ENCODE measurements at places on chromosomes 12 and 14. TPM values are rescaled to one million over a fixed set of nuclear protein-coding genes. Genes with fewer than 3 reads are reported as not detected.

The CRIP1 gene
- 42.4 TPM for total RNA-seq

The ORAI1 gene
- 25.6 TPM for total RNA-seq

The ARHGAP9 gene
- 0.52 TPM for total RNA-seq

The TSPAN11 gene
- 20.9 TPM for total RNA-seq

The PPM1H gene
- 0.35 TPM for total RNA-seq

The CELA1 gene
- total RNA-seq = not detected

The PTPRR gene
- 0.22 TPM for total RNA-seq

The SIX1 gene
- 25.0 TPM for total RNA-seq

The WNT1 gene
- total RNA-seq = not detected

The FGF23 gene
- not detected for total RNA-seq

The MIS18BP1 gene
- total RNA-seq = 63.0 TPM

The IL23A gene
- total RNA-seq = not detected

The BTBD7 gene
- total RNA-seq = 52.8 TPM

The MMP19 gene
- total RNA-seq = 2.3 TPM

The NR2C1 gene
- total RNA-seq = 42.1 TPM

The KCNA5 gene
- total RNA-seq = not detected

The IQSEC3 gene
- not detected for total RNA-seq

The LRCOL1 gene
- not detected for total RNA-seq

The KIF5A gene
- 2.1 TPM for total RNA-seq

The ITGB7 gene
- total RNA-seq = not detected

The ADAM21 gene
- total RNA-seq = not detected

The CYP27B1 gene
- 4.5 TPM for total RNA-seq

All from A673 (cell line).